Coronary artery (tissue), 2 donors: ENCODE measurements at places on chromosomes 3 and 15.
A peak's percentile ranks its signal among the peaks of the same experiment; 100 is the strongest.

DNA sequence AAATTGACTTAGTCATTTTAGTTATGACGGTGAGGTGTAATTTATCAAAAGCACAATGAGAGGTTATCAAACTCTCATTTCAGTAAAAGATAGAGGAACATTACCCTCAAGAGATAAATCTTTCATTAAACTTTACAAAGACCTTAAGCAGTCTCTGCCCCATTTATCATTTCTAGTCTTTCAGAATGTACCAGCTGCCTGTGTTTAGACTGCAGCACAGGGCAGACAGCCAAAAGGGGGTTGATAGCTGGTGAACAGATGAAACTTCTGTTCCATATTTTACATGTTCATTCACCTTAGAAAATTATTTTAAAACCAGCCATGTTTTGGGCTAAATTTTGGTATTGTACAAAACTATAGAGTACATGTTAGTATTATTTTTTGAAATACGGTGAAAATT, 514.6 kb upstream of the CNTN3 start:
- no peak for DNase-seq

DNA sequence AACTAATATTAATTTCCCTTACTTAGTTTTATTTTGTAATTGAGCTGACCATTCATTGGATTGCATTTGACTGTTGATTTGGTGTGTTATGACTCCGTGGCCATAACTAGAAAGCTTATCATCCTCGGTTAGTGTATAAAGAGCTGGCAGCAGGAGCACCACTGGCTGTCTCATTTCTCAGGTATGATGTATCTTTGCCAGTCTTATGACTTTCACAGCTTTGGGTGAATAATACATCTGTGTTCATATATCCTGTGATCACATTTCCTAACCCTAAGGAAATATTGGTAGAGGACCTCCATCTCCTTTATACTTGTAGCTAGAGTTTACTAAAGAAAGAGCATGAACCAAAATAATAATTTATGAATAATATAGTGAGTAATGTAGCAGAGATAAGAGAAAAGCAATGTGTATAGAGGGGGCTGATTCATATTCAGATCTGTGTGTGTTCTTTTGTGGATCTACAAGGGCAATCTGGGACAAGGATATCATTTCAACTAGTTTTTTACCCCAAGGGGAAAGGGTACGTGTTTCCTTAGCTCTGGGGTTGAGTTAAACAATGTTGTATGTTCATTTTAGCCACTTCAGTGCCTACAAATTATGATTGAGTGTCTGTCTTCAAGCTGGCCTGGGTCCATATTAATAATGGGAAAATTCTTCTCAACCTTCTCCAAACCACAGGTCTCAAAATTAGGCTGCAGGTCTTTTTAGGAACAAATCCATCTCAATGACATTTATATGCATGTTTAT, 901.7 kb downstream of the NTRK3 start:
- DNase-seq: no peak

DNA sequence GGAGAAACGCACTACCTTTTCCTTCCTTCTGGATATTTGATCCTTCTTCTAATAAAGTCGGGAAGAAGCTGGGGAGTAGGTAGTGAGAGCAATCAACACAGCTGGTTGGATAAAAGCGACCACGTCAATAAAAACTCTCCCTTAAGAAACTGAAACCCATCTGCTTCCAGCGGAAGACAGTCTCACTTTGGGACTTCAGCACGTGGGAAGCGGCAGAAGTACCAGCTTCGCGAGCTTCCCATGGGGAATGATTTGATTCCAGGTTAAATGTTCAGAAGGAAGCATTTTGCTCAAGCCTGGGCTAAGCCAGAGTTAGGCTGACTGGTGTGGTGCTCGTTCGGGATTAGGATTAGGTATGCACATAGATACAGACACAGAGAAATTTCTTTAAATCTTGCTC, 262.3 kb upstream of the LYSMD4 start:
- DNase-seq: no peak

- no peak for DNase-seq
These were observed 900 bp upstream of the GNB4 start for GRCh38 chr3:179452176-179452564.

DNA sequence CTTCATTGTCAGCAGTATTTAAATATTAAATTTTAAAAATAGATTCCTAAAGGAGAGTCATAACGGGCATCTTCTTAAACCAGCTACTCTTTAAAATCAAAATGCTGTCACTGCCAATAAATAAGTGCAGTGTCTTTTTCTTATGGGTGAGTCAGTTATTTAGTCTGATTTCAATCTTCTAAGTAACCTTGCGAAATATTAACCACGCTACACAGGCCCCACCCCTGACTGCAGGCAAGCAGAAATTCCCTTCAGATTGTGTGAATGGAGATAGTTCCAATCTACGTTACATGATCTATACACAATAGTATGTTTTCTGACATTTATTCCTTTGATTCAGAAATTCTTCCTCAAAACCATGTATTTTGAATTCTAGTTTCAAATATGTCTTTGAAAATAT, 141.5 kb downstream of the GADL1 start:
- no peak for DNase-seq

- DNase-seq: no peak
These were observed 819.9 kb upstream of the GBE1 start for GRCh38 chr3:82581350-82581749.

DNA sequence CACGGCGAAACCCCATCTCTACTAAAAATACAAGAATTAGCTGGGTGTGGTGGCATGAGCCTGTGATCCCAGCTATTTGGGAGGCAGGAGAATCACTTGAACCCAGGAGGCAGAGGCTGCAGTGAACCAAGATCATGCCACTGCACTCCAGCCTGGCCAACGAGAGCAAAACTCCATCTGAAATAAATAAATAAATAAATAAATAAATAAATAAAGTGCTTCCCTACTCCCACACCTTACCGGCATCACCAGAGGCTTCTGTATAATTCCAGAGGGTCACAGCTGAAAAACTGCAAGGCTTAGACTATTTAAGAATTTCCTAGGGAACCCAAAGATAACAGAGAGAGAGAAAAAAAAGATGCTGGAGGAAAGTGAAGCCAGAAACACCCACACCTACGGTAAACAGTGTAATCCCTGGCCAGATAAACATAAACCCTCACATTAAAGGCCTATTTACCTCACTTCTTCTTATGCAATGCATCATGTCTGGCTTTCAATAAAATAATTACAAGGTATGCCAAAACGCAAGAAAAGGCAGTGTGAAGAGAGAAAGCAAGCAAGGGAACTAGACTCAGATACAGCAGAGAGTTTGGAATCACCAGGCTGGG, 15.0 kb upstream of the TRPM1 start:
- no peak for DNase-seq

GRCh38 chr15:74295800-74296199, 59.7 kb downstream of the CCDC33 start:
- DNase-seq: no peak

DNA sequence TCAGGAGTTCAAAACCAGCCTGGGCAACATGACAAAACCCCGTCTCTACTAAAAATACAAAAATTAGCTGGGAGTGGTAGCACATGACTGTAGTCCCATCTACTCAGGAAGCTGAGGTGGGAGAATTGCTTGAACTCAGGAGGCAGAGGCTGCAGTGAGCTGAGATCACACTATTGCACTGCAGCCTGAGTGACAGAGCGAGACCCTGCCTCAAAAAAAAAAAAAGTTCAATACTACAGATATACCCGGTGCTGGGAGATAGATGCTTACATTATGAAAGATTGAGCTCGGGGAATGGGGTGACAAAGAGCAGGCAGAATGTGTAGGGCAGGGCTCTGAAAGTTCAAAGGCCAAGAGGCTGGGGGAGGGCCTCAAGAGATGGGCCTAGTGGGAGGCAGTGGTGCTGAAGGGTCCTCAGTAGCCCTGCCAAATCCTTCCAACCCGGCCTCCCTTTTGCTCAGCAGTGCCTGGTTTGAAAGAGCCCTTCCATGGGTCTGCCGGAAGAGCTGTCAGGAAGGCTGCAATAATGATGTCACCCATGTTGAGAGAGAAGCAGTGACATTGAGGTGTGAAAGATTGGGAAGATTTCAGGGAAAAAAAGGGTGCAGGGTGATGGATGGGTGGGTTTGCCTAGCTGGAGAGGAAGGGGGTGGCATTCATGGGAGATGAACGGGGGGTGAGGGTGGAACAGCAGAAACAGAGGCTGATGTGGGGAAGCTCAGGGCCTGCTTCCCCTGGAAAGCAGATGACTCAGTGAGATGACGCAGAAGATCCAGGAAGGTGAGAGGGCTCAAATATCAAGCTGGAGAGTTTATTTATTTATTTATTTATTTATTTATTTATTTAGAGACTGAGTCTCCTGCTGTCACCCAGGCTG, 20.0 kb upstream of the IREB2 start:
- peak; percentile 11 for DNase-seq

DNA sequence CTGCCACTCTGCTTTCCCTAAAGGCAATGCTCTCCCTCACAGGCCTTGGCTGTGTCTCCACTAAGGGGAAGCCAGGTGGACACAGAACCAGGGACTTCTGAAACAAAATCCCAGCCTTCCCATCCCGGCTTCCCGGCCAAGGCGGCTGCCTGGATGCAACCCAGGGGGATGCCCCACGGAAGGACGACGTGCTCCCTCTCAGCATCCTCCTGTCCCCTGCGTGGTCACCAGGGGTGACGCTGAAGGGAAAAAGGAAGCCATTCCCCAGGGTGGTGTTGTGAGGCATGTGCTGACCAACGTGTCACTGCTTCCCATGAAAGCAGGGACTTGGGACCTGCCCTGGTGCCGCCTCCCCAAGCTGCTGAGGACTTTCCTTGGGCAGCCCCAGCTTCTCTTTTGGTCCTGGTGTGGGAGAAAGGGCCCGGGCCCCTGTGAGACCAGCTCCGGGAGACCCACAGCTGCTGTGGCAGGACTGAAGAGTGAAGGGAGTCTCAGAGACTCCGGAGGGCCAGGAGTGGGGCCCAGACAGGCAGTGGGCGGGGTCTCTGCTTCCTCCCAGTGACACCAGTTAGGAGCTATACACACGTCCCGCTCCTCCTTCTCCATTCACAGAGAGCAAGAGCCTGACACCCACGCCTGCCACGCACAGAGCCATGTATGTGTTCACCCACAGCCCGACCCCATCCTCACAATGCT, 139.2 kb downstream of the NUP210 start:
- no peak for DNase-seq

- DNase-seq: peak; percentile 96
These were observed 1.2 kb downstream of the RAB43 start for GRCh38 chr3:129120254-129121004.
